ENCODE measurements at places on chromosomes 6 and 20.
A peak's percentile ranks its signal among the peaks of the same experiment; 100 is the strongest.

- DNase-seq, result no peak
These were observed 106.8 kb upstream of the RIPOR2 start for GRCh38 chr6:25042536-25042935.

DNA sequence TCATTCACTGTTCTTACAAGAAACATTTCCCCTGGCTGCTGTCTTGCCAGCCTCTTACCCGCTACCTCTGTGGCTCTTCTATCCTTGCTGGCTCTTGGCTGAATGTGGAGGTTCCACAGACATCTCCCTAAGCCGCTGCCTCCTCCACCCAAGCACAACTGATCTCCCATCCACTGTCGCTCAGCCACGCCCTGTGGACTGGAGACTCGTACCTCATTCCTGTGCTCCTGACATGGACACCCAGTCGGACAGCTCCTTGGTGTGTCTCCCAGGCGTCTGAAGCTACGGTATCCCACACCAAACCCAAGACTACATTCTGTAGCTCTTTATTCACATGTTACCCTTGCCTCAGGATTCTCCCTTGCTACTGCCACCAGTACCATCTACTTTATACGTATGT lies 19.3 kb downstream of the RAE1 start:
- DNase-seq, result no peak

GRCh38 chr6:7172649-7173048 lies 64.9 kb downstream of the RREB1 start:
- no peak for DNase-seq

GRCh38 chr6:44269921-44270525 lies at the start of gene TMEM151B:
TSS of gene TMEM151B (plus strand) at chr6:44270450. CDS start at chr6:44270743, 293 bp downstream.
- no peak for DNase-seq

DNA sequence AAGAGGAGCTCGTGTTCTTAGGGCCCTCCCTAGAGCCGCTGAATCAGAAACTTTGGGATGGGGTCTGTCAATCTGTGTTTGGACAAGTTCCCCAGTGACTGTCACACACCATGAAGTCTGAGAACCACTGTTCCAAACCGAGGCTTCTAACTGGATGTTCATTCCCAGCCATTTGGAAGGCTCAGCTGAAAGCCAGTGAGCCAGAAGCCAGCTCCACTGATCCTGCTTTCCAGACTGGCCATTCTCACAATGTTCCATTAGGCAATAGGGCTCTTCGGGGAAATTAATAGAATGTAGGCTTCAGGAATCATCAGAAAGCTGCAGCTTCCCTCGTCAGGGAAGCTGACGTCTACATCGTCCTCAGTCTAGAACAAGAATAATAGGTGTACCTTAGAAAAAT lies 90.8 kb upstream of the QKI start:
- no peak for DNase-seq

GRCh38 chr6:1479095-1479494 lies 89.7 kb downstream of the FOXF2 start:
- DNase-seq, result no peak

- no peak for DNase-seq
These were observed 20.1 kb downstream of the NT5E start for GRCh38 chr6:85470023-85470410.

DNA sequence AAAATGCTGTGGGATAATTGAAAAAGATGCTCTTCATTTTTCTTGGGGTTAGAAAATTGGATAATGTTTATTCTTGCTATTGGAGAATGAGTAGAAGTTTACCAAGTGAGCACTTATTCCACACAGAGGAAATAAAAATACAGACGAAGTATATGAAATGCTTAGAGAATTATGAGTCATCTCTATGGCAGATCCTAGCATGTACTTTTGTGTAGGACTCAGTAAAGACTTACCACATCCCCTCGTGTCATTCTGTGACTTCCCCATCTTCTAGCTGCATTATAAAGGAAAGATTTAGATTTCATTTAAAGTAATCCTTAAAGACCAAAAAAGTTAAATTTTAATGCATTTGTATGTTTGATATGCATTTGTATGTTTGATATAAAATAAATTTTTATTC lies 685.6 kb downstream of the TBC1D32 start:
- no peak for DNase-seq

DNA sequence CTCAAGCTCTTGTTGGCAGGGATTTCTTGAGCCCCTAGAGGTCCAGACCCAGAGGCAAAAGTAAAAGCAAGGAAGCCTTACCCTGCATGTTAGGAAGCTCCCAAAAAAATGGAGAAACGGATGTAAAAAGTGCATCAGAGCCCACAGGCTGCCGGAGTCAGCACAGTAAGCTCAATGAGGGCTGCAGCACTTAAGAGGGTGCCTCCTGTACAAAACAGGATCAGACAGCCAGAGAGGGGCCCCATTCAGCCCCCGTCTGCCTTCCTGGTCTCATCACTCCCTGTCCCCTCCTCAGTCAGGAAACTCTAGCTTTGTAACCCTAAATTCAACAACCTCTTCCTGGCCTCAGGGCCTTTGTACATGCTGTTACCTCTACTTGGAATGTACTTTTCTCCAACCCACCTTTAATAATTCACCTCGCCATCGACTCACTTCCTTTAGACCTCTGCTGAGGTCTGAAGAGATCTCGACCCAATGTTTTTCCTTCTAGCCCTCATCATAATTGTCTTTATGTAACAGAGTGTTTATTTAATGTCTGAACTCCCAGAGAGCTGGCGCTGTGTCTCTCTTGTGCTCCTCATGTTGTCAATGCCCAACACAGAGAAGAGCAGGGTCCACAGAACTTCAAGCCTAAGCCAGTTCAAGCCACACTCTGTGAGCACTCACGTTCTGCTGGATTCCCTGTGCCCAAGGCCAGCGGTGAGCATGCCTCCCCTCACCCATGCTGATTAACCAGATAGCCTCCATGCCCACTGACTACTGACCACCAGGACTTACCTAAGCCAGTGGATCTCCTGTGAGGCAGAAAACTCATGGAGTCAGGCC lies 2.8 kb upstream of the PLCG1 start:
- no peak for DNase-seq

GRCh38 chr20:44028003-44028730 lies 113.5 kb downstream of the TOX2 start:
- DNase-seq, result no peak

DNA sequence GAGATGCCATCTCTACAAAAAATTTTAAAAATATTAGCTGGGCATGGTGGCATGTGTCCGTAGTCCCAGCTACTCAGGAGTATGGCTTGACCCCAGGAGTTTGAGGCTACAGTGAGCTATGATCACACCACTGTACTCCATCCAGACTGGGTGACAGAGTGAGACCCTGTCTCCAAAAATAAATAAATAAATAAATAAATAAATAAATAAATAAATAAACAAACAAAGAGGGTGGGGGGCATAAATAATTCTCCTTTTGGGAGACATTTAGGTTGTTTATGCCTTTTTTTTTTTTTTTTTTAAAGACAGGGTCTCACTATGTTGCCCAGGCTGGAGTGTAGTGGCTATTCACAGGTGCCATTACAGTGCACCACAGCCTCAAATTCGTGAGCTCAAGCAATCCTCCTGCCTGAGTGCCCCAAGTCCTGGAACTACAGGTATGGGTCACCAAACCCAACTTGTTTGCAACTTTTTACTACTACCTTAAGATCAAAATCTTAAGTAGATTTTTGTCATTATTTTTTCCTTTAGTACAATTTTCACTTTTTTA lies 29.5 kb downstream of the FASTKD5 start:
- no peak for DNase-seq

DNA sequence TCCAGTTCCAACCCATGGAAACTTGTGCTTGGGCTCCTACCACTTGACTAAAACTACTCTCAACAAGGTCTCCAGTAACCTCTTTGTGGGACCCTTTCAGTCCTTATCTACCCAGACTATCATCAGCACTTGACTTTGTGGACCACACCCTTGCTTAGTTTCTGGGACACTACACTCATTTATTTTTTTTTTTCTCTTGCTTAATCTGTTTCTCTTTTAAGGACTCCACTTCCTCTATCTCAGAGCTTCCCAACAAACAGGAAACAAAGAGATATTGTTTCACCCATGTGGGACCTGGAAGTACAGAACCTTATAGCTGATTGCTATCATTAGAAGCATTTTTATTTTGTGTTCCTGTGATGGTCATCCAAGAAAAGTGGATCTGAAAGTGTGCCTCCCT lies 28.8 kb upstream of the ME1 start:
- no peak for DNase-seq

DNA sequence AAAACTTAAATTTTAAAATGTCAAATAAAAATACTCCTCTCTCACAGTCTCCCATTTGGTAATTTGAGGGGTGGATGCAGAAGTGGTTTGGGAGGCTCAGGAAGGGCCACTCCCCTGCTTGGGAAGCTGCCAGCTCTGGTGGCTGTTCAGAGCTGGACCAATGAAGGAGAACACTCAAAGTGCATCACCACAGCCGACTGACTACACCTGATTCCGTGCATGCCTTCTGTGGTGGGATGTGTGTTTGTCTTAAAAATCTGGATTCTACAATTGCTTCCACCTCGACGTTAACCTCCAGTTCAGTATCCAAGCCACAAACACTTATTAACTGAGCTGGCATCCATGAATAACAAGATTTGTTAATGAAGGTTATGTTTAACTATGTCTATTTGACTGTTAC lies 137.3 kb downstream of the FOXC1 start:
- no peak for DNase-seq

DNA sequence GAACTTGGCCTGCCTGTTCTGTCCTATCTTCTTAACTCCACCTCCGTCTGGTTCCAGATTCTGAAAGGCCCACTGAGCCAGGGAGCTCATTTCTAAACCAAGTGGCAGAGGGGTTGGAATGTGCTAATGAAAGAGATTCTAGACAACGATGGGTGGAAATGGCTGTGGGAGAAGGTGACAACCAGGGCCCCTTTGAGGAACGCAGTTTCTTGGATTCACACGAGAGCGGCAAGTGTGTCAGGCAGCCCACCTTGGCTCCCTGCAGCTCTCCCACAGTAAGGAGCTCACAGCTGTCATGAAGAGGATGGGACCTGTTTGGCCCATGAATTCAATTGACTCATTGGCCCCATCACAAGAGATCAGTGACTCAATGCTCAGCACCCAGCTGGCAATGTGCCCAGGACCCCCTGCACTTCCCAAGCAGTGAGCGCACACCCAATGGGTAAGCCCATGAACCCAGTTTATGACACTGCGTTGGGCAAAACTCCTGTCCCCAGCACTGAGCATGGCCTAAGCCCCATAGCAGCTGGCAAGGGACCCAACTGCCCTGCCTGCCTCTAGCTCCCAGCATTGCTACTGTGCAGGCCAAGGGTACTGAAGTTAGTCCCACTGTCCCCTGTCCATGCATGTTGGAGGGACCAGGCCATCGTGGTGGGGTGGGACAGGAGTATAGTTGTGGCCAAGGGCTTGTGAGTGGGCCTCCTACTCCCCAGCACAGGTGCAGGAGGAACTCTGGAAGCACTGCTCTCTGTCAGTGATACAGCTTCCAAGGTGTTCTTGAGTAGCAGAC lies 16.4 kb downstream of the MRPS18A start:
- no peak for DNase-seq

GRCh38 chr6:107618672-107619071 lies 128.8 kb downstream of the SOBP start:
- DNase-seq, result peak; percentile 16

DNA sequence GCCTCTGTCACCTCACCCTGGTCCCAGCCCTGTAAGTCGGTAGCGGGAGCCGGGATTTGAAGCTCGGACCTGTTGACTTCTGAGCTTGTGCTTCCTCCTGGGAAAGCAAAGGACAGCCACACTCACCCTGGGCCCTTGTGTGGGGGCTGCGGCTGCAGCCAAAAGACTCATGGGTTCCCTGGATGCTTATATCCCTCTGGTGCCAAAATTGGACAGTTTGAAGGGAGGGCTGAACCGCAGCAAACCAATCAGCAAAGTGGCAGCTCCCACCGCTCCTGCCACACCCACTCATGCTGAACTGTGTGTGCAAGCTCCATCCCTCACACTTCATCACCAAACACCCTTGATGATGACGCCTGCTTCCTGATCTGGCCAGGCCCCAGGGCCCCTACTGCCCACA lies 3.9 kb upstream of the CCN5 start:
- no peak for DNase-seq

DNA sequence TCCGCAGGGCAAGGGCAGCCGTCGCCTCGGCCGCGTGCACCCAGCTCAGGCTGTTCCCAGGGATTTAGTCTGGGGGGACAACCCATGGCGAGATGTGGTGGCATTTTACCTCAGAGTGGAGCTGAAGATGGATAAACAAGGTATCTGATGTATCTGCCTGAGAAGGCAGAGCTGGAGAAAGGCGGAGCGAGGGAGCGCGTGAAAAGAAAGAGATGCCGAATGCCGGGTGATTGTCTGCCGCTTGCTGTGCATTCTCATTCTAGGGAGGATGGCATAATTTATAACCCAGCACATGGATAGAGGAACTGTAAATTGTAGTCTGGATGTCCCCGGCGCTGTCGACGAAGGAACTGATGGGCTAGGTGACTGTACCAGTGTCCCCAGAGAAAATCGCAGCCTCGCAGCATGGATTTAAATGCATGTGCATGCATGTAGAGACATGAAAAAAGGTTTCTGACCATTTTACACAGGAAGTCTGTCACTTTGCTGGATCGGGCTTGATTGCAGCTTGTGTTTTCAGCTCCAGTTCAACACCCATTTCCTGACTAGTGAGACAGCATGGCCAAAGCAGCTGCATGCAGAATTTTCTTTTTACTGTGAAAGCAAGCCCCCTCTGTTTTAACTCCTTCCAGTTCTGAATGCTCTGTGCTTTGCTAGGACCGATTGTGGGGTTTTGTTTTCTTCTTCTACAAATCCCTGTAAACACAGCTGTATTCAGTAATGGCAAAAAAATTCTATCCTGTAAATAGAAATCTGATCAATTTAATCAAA lies 149.7 kb downstream of the PRL start:
- DNase-seq, result no peak

All from activated gamma-delta T cell treated with anti-CD3 and anti-CD28 coated beads, Interleukin-2, amount 50 U/mL, for 16 hours (primary cell).